HEK293T (cell line): ENCODE measurements at places on chromosomes 5 and 9.

DNA sequence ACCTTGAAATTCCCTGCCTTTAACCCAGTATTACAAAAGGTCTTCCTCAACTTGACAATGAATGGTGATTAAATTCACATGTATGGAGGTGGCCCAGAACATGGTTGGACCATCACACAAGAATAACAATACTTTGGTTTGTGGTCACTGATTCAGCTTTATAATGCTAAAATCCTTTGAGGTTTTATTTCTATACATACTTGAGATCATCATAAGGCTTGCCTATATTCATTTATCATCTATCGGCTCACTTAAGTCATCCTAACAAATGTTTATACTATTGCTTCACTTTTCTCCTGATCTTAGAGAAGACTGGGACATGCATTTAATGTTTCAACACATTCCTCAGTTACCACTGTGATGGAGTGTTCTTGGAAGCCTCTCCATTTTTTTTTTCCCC is 191.3 kb downstream of the DMAC1 start:
- DNase-seq: no peak

GRCh38 chr9:117718085-117718484 is 13.9 kb downstream of the TLR4 start:
- no peak for DNase-seq

- DNase-seq: no peak
These were observed 366.8 kb downstream of the CYLC2 start for GRCh38 chr9:103361906-103362305.

- DNase-seq: peak; percentile 72
These were observed 21.3 kb upstream of the NDST1 start for GRCh38 chr5:150486402-150487198.

DNA sequence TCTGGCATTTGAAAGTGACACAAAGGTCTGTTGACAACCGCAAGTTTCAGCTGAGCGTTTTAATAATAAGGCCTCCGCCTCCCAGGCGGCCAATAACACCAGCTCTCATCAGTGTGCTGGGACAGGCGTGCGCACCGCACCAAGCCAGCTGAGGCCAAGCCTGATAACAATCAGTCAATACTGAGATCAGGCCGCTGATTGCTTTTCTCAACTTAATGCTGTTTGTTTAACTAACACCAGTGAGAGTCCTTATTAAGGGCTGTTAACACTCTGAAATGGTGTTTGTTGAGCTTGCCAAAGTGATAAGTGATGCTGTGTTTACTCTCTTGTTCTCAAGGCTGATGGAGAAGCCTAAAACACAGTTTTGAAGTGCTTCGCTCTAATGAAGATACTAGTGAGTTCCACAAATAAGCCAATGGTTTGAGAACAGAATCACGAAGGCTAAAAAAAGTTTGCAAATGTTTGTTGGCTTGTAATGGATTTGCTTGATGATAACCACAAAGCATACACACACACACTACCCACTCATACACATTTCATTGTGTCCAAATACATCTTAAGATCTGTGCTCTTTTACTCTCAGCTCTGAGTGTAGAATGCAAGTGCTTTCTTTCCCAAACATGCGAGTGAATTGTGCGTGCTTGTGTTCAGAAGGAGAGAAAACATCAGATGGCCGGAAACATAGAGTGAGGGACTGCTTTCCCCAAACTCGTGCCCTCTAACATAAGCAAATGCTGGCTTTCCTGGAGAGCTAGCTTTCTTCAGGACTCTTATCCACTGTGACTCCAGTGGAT is 330.4 kb upstream of the KLF4 start:
- DNase-seq: no peak

DNA sequence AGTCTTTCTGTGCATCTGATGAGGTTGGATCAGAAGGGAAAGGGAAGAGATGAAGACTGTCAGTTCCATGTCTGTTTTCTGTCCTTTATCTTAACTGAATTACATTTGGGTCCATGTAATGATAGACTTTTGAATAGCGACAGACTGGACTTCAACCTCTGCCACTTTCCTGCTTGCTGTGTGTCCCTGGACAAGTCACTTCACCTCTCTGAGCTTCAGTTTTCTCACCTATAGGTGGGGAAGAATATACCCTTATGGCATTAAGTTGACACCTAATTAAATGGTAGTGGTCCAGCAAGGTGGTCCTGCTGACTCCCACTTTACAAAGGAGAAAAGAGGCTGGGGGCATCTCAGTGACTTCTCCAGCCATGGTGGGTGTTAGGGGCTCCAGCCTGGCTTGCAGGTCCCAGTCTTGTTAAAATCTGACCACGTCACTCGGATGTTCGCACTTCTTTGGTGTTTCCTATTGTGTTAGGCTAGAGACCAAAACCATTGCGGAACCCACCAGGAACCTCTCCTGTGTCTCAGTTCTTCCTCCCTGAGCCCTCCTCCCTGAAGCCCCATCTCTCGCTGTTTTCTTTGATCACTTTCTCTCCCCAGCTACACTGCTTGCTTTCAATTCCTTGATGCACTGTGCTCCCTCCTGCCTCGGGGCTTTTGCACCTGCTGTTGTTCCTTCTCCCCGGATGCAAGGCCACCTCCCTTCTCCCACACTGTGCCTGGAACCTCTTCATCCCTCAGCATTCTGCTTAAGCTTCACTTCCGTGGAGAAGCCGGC is 256.5 kb downstream of the NSG2 start:
- DNase-seq: no peak

GRCh38 chr9:92615790-92616189 is 54.1 kb downstream of the IPPK start:
- no peak for DNase-seq

DNA sequence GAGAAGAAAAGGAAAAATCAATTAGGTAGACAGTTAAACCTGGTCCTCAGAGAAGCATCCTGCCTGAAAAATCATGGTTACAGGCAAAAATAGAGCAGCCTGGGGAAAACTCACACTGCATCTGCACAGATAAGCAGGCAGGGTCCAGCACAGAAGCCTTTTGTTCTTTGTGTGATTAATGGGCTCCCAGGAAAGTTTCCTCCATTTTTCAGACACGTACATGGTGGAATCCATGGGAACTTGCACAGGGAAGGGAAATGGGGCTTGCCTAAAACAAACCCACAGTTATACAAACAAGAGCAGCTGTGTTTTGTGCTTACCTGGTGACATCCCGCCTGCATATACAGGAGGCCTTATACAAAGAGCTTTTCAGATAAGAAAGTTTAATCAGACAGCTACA is 243.9 kb upstream of the ATP10B start:
- DNase-seq: no peak
